Right ventricle myocardium superior (tissue), 1 donor: ENCODE measurements at places on chromosomes 6 and 20.

DNA sequence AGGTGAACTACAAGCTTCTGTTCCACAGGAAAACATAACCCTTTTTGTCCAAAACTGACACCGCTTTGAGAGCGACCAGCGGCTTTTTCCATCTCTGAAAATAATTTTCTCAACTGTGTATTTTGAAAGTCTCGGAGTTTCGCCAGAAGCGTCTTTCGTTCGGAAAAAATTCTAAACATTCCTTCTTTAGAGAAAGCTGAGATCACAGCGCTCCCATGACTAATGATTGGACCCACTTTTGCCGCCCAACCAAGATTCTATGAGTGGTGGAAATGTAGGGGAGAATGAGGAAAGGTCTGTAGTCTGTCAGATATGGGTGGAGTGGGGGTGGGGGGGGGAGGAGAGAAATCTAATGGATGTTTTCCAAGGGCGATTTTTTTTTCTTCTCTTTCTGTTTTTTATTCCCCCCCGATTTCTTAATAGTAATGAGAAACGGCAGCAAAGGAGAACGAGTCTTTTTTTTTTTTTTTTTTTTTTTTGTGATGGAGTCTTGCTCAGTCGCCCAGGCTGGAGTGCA, 189.3 kb downstream of the TRIM27 start:
- DNase-seq = no peak

GRCh38 chr6:87093199-87093598, 1.7 kb downstream of the CGA start:
- DNase-seq = no peak

- no peak for DNase-seq
Measured at GRCh38 chr6:88704980-88705379, 258.4 kb downstream of the RNGTT start.

DNA sequence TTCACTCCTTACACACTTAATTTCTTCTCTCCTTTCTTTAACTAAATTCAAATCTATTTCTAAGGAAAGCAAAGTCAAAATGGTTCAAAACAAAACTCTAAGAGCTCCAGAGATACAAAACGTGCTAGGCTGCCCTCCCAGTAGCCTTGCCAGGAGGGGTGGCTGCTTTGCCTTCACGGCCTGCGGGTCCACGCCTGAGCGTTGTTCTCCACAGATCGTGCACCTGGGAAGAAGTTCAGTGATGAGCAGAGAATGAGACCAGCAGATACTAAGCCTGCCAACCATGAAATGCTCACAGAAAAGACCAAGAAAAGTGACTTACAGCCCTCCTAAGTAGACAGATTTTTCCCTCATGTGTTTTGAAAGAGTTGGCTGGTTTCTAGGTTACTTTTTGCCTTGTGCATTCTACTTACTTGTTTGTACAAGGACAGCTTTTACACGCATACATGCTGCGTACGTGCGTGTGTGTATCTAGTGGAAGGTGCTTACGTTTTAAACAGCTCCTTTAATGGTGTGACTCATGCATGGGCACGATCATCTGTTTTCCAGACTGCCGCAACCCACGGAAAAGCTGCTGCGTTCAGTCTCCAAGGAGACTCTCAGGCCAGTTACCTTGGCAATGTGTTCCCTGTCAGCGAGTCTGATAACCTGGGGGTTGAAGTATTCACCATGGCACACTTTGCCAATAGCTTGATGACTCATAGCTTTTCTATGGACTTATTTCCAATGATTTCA, 32.4 kb upstream of the PBOV1 start:
- DNase-seq = no peak

DNA sequence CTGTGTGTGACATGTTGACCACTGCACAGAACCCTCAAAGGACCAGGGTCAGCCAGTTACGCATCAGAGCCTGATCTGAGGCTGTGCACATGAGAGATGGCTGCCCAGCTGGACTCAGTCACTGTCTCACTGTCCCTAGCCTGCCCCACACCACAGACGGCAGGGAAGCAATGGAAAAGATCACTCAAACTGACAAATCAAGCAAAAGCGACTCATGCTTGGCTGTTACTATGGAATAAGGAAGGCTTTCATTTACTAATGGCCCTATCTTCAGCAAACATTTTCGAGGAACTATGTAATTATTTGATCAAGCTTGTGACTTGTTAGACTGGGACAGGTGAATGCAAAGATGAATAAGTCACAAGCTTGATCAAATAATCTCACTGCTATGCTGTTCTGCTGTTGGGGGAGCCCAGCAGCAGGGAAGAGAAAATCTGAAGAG, 137.0 kb downstream of the SLC23A2 start:
- no peak for DNase-seq
